ENCODE measurements at places on chromosomes 2 and 18. TPM values are rescaled to one million over a fixed set of nuclear protein-coding genes. Genes with fewer than 3 reads are reported as not detected.

FHL2 gene
- 27.4 TPM for total RNA-seq

CYTIP gene
- not detected for total RNA-seq

ZNF516 gene
- total RNA-seq: 12.0 TPM

PJVK gene
- total RNA-seq: 0.32 TPM

ZNF142 gene
- total RNA-seq: 4.0 TPM

YPEL5 gene
- total RNA-seq: 74.1 TPM

SCYGR4 gene
- not detected for total RNA-seq

RBKS gene
- total RNA-seq: 1.2 TPM

GALNT5 gene
- under 0.01 TPM for total RNA-seq

NFE2L2 gene
- 23.6 TPM for total RNA-seq

GNAL gene
- total RNA-seq: not detected

CRACDL gene
- total RNA-seq: 2.9 TPM

DLX1 gene
- total RNA-seq: not detected

LDLRAD4 gene
- total RNA-seq: 24.7 TPM

MRO gene
- total RNA-seq: 0.16 TPM

DNER gene
- 0.82 TPM for total RNA-seq

SESTD1 gene
- total RNA-seq: 20.4 TPM

WIPF1 gene
- 7.3 TPM for total RNA-seq

SP5 gene
- not detected for total RNA-seq
